ENCODE measurements at places on chromosomes 5 and 9.

GRCh38 chr5:12017007-12017406 is 112.8 kb upstream of the CTNND2 start:
- DNase-seq: no peak

DNA sequence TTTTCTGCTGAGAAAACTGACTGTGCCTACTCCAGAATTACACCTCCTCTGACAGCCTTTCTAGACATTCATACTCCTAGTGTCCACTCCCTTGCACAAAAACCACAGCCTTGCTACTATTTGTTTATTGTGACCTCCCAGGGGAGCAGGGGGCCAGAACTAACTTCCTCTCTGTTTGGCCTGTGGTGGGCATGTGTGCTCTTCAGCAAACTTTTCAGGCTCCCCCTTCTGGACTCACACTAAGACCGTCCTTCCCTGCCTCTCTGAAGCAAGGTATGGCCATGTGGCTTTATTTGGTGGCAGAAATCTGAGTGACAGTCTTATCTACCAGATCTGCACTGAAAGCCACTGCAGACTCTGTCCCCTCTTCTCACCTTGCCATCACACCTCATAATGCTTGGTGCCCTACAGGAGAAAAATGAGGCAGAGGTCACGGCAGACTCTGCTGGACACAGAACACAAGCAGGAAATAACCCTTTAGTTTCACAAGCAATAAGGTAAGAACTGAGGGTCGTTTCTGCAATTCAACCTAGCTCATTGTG is 28.2 kb downstream of the LIFR start:
- no peak for DNase-seq

GRCh38 chr9:81053298-81054025 is 635.9 kb downstream of the TLE1 start:
- no peak for DNase-seq

DNA sequence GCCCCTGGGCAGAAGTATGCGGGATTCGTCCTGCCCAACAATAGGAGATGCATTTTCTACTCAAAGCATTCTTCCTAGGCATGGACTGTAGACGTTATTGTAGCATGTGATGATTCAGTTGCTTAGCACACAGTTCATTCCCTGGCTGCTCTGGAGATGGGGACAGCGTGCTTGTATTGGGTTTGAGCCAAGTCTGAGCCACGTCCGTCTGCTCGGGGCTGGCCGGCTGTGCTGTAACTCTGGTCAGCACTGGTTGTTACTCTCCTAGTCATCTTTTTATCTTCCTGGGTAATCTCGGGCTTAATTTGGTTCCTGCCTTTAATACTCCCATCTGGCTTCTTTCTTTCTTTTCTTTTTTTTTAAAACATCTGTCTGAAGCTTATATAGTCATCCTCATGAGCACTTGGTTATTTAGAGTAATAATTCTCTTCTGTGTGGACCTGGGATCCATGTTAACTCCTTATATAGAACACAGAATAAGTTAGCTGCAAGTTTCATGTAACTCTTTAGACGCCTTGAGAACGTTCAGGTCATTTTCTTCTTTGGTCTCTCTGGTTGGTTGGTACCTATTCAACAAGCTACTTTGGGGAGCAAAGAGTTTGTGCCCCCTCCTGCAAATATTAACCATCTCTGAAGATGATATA is 118.8 kb upstream of the RPS23 start:
- DNase-seq: no peak

DNA sequence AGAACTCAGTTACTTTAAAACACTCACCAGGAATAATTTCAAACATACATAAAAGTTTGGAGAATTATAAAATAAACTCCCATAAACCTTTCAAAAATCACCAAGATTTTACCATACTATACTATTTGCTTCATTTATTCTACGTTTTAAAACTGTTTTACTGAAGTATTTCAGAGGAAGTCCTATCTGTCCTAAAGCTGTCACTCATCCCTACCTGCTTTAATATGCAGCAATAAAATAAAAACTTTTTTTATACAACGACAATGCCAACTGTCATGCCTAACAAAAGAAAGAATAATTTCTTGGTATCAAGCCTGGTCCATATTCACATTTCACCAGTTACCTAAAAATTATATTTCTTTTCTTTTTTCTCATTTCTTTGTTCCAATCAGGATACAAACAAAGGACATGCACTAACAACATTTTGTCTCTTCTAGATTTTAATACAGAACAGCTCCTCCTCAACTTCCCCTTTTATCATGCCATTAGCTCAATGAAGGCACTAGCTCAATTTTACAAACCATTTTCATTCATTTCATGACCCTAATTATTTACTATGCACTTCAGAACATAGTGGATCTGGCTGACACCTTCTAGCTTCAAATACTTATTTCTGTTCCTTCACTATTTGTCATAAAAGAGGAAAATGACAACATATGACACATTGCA is 135.2 kb downstream of the GNAQ start:
- no peak for DNase-seq

- no peak for DNase-seq
Observed at GRCh38 chr5:138653502-138653901, 78.3 kb upstream of the HSPA9 start.

DNA sequence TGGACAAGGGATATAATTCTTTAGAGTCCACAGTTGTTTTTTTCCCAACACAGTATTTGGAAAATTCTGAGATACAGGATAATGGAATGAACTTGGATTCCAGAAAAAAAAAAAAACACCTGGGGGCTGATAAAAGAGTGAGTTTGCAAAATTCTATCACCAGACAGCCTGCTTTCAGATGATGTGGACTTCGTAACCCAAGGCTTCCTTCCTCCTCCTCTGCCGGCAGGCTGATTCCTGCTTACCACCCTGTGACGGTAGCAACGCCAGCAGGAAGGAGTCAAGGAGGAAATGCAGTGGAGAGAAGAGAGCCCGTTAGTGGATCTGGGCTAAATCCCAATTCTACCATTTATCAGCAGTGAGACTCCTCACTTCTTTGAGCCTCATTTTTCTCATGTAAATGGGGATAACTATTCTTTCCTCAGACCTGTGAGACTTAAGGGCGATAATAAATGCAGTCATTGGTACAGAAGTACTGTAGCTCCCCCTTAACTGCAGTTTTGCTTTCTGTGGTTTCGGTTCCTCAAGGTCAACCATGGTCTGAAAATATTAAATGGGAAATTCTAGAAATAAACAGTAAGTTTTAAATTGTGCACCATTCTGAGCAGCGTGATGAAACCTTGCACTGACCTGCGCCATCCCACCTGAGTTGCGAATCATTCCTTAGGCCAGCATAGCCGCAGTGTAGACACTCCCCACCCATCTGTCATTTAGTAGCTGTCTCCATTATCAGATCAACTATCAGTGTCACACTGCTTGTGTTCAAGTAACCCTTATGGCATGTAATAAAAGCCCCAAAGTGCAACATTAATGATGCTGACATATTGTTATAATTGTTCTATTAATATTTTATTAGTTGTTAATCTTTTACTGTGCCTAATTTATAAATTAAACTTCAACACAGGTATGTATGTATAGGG is 71.4 kb downstream of the DCP2 start:
- DNase-seq: no peak

GRCh38 chr9:84314306-84314705 is 26.3 kb downstream of the SLC28A3 start:
- DNase-seq: no peak

DNA sequence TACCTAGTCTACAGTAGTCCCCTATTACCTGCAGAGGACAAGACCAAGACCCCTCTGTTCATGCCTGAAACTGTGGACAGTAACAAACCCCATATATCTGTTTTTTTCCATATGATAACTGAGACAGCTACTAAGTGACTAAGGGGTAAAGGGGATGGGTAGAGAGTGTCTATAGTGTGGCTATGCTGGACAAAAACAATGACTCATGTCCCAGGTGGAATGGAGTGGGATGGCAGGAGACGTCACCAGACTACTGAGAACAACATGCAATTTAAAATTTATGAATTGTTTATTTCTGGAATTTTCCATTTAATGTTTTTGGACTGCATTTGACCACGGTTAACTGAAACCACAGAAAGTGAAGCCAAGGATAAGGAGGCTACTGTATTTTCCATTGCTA is 171.8 kb downstream of the AGTPBP1 start:
- no peak for DNase-seq

DNA sequence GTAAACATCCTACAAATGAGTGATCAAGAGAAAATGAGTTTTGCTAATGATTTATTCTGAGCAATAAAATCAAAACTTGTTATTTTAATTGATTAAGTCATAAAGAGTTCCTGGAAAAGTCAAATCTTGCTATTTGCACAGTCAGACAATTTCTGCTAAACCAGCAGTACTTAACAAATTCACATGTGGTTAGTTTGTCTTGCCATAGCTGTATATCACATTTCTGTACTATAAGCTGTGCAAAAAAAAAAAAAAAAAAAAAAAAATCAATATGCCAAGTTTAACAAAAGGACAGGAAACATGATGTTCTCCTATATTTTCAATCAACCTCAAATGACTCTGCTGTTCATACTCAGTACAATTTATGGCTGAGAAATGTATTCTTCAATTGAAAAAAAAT is 24.9 kb downstream of the POU5F2 start:
- DNase-seq: no peak

GRCh38 chr5:15646371-15646770 is 146.4 kb downstream of the FBXL7 start:
- no peak for DNase-seq

- DNase-seq: peak; percentile 82
Observed at GRCh38 chr5:96702503-96703383, 40.6 kb downstream of the CAST start.

DNA sequence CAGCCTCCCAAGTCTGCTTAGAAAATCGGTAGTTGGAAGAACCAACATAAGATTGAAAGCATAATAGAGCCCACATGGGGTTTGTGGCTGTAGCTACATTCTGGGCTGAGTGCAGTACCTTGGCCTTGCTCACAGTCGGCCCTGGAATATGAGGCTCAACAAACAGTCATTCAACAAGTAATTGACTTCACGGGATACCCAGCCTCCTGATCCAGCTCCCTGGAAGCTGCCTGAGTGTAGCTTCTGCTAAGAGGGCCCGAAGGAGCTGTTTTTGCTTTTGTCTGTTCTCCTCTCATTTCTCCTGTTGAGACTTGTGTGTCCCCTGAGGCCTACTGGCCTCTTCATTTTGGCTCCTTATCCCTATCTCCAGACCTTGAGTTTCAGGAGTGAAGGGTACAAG is 170.7 kb downstream of the HSPA4 start:
- no peak for DNase-seq

DNA sequence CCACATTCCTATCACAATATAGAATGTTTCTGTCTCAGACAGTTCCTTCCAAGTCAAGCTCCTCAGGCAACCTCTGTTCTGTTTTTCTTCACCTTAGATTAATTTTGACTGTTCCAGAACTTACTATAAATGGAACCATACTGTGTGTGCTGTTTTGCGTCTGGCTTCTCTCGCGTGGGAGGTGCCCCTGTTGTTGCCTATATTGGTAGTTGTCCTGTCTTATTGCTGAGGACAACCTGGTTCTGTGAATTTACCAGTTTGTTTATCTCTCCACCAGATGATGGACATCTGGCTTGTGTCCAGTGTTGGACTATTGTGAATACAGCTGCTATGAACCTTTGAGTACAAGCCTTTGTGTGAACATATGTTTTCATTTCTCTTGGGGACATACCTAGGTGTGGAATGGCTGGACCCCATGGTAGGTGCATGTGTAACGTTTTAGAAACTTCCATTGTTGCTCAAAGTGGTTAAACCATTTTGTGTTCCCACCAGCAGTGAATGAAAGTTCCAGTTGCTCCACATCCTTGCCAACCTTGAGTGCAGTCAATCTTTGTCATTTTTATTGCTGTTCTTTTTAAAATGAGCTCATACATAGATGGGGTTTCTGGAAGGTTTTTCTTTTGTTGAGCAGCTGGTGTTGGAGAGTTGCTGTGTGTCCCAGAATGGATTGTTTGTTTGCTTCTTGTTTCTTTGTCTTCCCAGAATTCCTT is 18.1 kb downstream of the HMCN2 start:
- no peak for DNase-seq

- DNase-seq: no peak
Observed at GRCh38 chr5:112127861-112128260, 291.2 kb downstream of the EPB41L4A start.

- DNase-seq: no peak
Observed at GRCh38 chr5:1765880-1766235, 33.8 kb downstream of the MRPL36 start.

DNA sequence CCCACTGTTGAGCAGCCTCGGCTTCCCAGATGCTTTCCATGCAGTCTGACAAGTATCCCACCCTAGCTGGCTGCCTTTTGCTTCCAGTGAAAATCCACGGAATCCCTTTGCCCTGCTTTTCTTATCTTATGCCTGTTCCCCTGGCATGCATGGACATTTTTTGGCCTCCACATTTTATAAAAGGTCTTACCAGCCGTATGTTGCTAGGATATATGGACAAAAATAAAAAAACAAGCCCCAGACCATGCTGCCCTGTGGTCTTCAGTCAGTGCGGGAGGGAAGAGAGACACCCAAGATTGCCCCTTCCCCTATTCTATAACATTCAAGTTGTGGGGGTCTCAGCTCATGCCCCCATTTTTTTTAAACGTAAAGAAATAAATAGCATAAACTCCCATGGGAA is 129.6 kb downstream of the COL23A1 start:
- no peak for DNase-seq

DNA sequence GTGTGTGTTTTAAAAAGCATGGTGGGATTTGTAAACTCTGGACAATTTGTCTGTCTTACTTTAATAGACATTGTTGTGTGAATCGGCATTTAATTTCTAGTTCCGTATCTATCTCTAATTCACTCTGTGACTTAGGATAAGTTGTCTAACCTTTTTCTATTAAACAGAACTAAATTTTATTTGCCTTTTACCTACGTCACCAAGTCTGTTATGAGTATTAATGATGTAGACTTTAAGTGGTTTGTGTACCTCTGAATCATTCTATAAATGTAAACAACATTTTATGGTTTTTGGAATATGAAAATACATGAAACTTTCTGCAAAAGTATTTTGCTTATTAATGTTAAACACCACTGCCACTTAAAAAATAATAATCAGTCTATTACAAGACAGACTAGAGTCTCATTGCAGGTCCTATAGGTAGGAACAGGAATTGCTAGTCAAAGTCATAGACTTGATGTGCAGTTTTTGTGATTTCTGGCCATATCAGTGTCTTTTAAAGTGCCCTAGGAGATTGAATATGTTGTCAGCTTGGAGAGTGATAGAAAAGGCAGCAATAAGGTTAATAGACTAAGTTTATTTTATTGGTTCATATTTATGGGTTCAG is 5.6 kb downstream of the RBM27 start:
- DNase-seq: no peak

- DNase-seq: no peak
Observed at GRCh38 chr5:61783481-61783880, 451.4 kb downstream of the ZSWIM6 start.

DNA sequence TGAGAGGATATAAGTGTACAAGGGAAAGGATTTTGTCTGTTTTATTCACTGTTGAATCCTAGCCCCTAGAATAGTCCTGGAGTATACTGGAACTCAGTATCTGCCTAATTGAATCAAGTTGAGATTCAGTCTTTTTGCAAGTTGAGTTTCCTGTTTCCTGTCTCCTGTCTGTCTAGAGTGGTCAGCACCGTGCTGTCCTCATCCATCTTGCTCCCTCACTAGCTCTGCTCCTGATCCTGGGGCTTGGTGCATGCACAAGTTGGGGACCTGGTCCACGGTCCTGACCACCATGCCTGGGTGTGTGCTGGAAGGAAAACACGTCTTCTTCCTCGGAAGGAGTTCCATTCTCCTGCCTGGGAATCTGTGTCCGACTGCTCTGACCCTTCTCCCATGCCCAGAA is 3.2 kb downstream of the IL5 start:
- DNase-seq: no peak

All from activated T-cell treated with anti-CD3 and anti-CD28 coated beads, Interleukin-2, amount 50 U/mL, for 1 hour (primary cell).